ENCODE measurements at places on chromosomes 4 and X. TPM values are rescaled to one million over a fixed set of nuclear protein-coding genes. Genes with fewer than 3 reads are reported as not detected.
A peak's percentile ranks its signal among the peaks of the same experiment; 100 is the strongest.

Gene CXCL8
- 0.19 TPM for total RNA-seq

Gene CENPU
- total RNA-seq = 73.3 TPM

Gene MAGEC2
- total RNA-seq = not detected

Gene IL13RA2
- not detected for total RNA-seq

Gene GLRA2
- total RNA-seq = not detected

Gene CPLX1
- 0.17 TPM for total RNA-seq

Gene GPAT3
- 4.2 TPM for total RNA-seq

Gene QRFPR
- total RNA-seq = not detected

Gene YY2
- total RNA-seq = 1.5 TPM

Gene F8A3
- 38.3 TPM for total RNA-seq

Gene LINC00632
- 8.0 TPM for total RNA-seq

Gene CLIC2
- total RNA-seq = 0.79 TPM

Gene AFF1
- total RNA-seq = 71.4 TPM

Gene GLRA3
- total RNA-seq = not detected

Gene NAP1L3
- total RNA-seq = 1.3 TPM

DNA sequence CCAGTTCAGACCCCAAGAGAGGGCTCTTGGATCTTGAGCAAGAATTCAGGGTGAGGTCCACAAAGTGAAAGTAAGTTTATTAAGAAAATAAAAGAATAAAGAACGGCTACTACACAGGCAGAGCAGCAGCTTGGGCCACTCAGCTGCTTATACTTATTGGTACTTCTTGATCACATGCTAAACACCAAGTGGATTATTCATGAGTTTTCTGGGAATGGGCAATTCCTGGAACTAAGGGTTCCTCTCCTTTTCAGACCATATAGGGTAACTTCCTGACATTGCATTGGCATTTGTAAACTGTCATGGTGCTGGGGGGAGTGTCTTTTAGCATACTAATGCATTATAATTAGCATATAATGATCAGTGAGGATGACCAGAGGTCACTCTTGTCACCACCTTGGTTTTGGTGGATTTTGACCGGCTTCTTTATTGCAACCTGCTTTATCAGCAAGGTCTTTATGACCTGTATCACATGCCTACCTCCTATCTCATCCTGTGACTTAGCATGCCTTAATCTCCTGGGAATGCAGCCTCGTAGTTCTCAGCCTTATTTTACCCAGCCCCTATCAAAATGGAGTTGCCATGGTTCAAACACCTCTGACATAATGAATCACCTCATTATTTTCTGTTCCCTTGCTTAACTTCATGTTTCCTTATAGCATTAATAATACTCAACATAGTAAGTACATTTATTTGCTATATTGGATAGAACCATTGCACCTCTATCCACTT, 476.3 kb downstream of the DTHD1 start:
- H3K27ac ChIP-seq = no peak overlapping the region
- no peak overlapping the region for H3K4me3 ChIP-seq
- DNase-seq = no peak
- no peaks in the 10 kb centered on the region for H3K27me3 ChIP-seq
- H3K36me3 ChIP-seq = no peaks in the 10 kb centered on the region

- H3K27ac ChIP-seq = no peak overlapping the region
- H3K27me3 ChIP-seq = no peaks in the 10 kb centered on the region
- DNase-seq = no peak
- no peak overlapping the region for H3K4me3 ChIP-seq
- no peaks in the 10 kb centered on the region for H3K4me1 ChIP-seq
- no peaks in the 10 kb centered on the region for H3K36me3 ChIP-seq
Measured at GRCh38 chr4:138740816-138741745, 274.5 kb upstream of the NOCT start.

- H3K4me1 ChIP-seq = peaks cover 16% of the 10 kb centered on the region
- peaks cover 5% of the 10 kb centered on the region for H3K36me3 ChIP-seq
Measured at GRCh38 chr4:30714408-30715031, 5.6 kb upstream of the PCDH7 start.

GRCh38 chrX:14802943-14803710, 69.7 kb downstream of the FANCB start:
- no peak for DNase-seq
- H3K27ac ChIP-seq = no peak overlapping the region
- no peaks in the 10 kb centered on the region for H3K27me3 ChIP-seq

DNA sequence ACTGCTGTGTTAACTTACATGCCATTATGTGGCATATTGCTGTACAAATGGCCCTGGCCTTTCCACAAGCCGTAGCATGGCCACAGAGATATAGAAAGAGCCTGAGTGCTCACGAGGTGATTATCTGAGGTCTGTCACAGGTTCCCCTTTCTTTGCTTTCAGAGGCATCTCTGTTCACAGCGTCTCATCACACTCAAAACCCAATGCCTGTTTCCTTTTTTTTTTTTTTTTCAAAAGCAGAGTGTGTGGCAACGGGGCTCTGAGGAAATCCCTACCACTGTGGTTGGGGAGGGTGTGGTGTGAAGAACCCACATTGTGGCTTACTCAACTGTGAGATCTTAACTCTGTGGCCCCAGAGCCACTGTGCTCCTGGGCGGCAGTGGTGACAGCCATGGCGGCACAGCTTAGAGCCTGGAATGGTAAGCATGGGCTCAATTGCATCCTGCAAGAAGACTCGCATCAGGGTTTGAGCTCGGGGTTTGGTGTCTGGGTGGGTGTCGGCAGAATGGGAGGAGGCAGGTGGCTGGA, 30.8 kb downstream of the RTL5 start:
- DNase-seq = peak; percentile 84
- no peaks in the 10 kb centered on the region for H3K36me3 ChIP-seq
- peak overlapping the region; percentile 61 for H3K4me3 ChIP-seq
- peak overlapping the region; percentile 60 for H3K27ac ChIP-seq

GRCh38 chrX:50075630-50076339, 125.0 kb downstream of the AKAP4 start:
- H3K36me3 ChIP-seq = no peaks in the 10 kb centered on the region
- DNase-seq = no peak
- peaks cover 4% of the 10 kb centered on the region for H3K4me1 ChIP-seq
- no peaks in the 10 kb centered on the region for H3K27me3 ChIP-seq
- no peak overlapping the region for H3K27ac ChIP-seq

- no peak overlapping the region for H3K27ac ChIP-seq
- no peak overlapping the region for H3K4me3 ChIP-seq
- no peak for DNase-seq
- H3K27me3 ChIP-seq = peaks cover 7% of the 10 kb centered on the region
Measured at GRCh38 chrX:100748108-100748507, 16.2 kb upstream of the SYTL4 start.

GRCh38 chr4:89273741-89274141, 33.9 kb downstream of the GPRIN3 start:
- no peak overlapping the region for H3K27ac ChIP-seq
- no peak overlapping the region for H3K4me3 ChIP-seq
- peaks cover 69% of the 10 kb centered on the region for H3K36me3 ChIP-seq
- DNase-seq = no peak

- H3K27ac ChIP-seq = no peak overlapping the region
- H3K36me3 ChIP-seq = no peaks in the 10 kb centered on the region
- H3K4me1 ChIP-seq = no peaks in the 10 kb centered on the region
- no peak overlapping the region for H3K4me3 ChIP-seq
Measured at GRCh38 chrX:134743091-134743490, 84.8 kb upstream of the PLAC1 start.

- no peak overlapping the region for H3K27ac ChIP-seq
- no peaks in the 10 kb centered on the region for H3K27me3 ChIP-seq
- no peak for DNase-seq
- H3K36me3 ChIP-seq = no peaks in the 10 kb centered on the region
Measured at GRCh38 chrX:8846266-8846665, 45.1 kb upstream of the FAM9A start.

DNA sequence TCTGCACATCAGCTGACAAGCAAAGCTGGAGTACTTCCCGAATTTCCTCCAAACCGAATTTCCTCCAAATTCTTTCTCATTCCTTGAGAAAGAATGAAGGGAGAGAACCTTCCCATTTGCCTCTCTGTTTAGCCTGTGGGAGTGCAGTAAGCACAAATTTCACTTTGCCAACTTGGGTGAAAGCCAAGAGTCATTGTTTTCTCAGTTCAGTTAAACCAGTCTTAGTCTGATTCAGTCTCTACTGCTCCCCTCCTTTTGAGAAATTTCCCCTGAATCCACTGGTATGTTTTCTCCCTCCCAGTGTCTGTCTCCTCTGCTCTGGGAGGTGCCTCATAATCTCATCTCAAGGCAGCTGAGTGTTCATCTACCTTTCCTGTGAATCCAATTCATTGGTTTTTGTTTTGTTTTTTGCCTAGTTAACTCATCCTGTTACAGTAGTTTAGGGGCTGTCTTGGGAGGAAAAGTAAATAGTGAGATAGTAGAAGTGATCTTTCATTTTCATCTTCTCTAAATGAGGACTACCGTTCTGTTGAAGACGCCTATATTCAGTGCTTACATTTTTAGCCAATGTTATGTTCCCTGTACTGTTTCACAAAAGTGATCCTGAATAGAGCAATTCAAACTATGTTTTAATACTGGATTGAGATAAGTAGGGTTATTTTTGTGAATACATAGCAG, 49.0 kb downstream of the SYTL5 start:
- H3K27ac ChIP-seq = no peak overlapping the region
- H3K4me1 ChIP-seq = no peaks in the 10 kb centered on the region
- no peak for DNase-seq
- H3K36me3 ChIP-seq = no peaks in the 10 kb centered on the region

GRCh38 chrX:1587161-1587560, 4.2 kb upstream of the AKAP17A start:
- no peak overlapping the region for H3K27ac ChIP-seq
- H3K36me3 ChIP-seq = peaks cover 2% of the 10 kb centered on the region
- no peak for DNase-seq
- H3K4me1 ChIP-seq = peaks cover 24% of the 10 kb centered on the region
- no peaks in the 10 kb centered on the region for H3K27me3 ChIP-seq

DNA sequence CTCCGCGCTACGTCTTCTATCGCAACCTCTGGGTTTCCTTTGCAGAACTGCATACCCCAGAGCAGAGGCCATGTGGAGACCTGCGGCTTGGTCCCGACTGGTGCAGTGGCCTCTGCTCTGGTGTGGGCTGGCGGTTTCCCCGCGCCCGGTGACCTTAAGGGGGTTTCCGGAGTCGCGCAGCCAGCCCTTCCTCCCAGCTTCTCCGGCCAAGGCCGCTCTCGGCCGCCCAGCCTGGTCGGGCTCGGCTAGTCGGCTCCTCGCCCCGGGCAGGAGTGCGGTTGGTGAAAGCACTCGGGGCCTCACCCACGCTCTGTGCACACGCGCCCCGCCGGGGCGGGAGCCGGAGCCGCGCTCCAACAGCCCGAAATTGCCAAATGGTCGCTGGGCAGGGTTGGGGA, 84.9 kb downstream of the BCOR start:
- H3K4me3 ChIP-seq = peak overlapping the region; percentile 69
- H3K4me1 ChIP-seq = peaks cover 22% of the 10 kb centered on the region
- H3K36me3 ChIP-seq = no peaks in the 10 kb centered on the region
- no peak for DNase-seq
- peaks cover 16% of the 10 kb centered on the region for H3K27me3 ChIP-seq
- H3K27ac ChIP-seq = peak overlapping the region; percentile 68

GRCh38 chrX:12488771-12489170, 302.4 kb upstream of the PRPS2 start:
- no peak overlapping the region for H3K27ac ChIP-seq
- no peaks in the 10 kb centered on the region for H3K36me3 ChIP-seq
- H3K4me1 ChIP-seq = no peaks in the 10 kb centered on the region
- no peak for DNase-seq
- H3K4me3 ChIP-seq = no peak overlapping the region

GRCh38 chrX:124098089-124098488, 136.6 kb downstream of the STAG2 start:
- no peaks in the 10 kb centered on the region for H3K4me1 ChIP-seq
- H3K4me3 ChIP-seq = no peak overlapping the region
- H3K36me3 ChIP-seq = peaks cover 25% of the 10 kb centered on the region
- no peaks in the 10 kb centered on the region for H3K27me3 ChIP-seq

DNA sequence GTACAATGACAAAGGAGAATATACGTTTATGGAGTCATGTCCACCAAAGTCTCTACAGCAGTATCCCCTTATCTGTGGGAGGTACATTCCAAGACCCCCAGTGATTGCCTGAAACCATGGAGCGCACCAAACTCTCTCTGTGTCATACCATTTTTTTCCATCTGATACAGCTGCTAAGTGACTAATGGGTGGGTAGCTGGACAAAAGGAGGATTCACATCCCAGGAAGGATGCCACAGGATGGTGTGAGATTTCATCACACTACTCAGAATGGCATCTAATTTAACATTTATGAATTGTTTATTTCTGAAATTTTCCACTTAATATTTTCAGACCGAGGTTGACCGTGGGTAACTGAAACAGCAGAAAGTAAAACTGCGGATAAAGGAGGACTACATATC, 49.8 kb upstream of the AGA start:
- no peak for DNase-seq
- H3K4me1 ChIP-seq = peaks cover 5% of the 10 kb centered on the region
- no peaks in the 10 kb centered on the region for H3K36me3 ChIP-seq
- H3K4me3 ChIP-seq = no peak overlapping the region

- H3K27ac ChIP-seq = peak overlapping the region; percentile 92
- peak; percentile 53 for DNase-seq
- H3K27me3 ChIP-seq = no peaks in the 10 kb centered on the region
- peaks cover 51% of the 10 kb centered on the region for H3K4me1 ChIP-seq
Measured at GRCh38 chr4:89619206-89619962, 217.6 kb downstream of the SNCA start.

DNA sequence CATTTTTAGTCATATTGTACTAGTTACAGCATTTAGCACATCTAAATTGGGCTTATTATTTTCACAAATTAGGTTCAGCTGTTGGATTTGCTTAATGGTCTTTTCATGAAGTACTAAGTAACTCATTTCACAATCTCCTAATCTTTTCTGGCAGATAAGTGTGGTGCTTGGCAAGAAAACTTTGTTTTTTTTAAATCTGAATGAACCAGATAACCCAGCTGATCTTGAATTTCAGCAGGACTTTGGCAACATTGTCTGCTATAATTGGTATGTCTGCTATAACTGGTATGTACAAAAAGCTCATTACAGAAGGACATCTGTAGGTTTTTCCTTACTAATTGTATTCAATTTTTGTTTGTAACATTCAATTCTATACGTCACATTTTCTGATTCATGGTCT, 22.7 kb downstream of the WDR19 start:
- H3K36me3 ChIP-seq = no peaks in the 10 kb centered on the region
- H3K27me3 ChIP-seq = no peaks in the 10 kb centered on the region
- H3K4me1 ChIP-seq = no peaks in the 10 kb centered on the region
- H3K27ac ChIP-seq = no peak overlapping the region

DNA sequence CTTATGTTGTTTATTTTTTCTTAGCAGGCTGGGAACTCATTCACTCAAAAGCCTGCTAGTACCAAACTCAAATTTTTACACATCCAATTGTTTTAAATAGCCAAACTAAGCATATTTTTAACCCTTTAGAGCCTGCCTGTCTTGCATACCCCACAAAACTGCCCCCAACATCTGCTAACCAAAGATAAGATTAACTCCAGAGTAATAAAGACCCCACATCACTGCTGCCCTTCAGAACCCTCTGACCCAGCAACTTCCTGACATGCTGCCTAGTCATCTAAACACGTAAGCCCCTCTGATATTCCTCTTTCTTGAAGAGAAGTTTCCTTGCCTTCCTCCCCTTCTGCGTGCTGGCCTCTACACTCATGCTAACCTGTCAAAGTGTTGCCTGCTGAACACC, 60.7 kb upstream of the ASB12 start:
- no peaks in the 10 kb centered on the region for H3K27me3 ChIP-seq
- H3K27ac ChIP-seq = no peak overlapping the region
- no peaks in the 10 kb centered on the region for H3K4me1 ChIP-seq
- no peaks in the 10 kb centered on the region for H3K36me3 ChIP-seq
- DNase-seq = no peak

- H3K4me3 ChIP-seq = no peak overlapping the region
- DNase-seq = no peak
- H3K36me3 ChIP-seq = peaks cover 9% of the 10 kb centered on the region
- H3K27ac ChIP-seq = no peak overlapping the region
Measured at GRCh38 chrX:110182865-110183264, 135.0 kb downstream of the AMMECR1 start.
